BE2C (cell line): ENCODE measurements at places on chromosomes 12 and 14.

GRCh38 chr12:9721394-9722092 is 11.4 kb downstream of the CLECL1 start:
- no peak for DNase-seq

DNA sequence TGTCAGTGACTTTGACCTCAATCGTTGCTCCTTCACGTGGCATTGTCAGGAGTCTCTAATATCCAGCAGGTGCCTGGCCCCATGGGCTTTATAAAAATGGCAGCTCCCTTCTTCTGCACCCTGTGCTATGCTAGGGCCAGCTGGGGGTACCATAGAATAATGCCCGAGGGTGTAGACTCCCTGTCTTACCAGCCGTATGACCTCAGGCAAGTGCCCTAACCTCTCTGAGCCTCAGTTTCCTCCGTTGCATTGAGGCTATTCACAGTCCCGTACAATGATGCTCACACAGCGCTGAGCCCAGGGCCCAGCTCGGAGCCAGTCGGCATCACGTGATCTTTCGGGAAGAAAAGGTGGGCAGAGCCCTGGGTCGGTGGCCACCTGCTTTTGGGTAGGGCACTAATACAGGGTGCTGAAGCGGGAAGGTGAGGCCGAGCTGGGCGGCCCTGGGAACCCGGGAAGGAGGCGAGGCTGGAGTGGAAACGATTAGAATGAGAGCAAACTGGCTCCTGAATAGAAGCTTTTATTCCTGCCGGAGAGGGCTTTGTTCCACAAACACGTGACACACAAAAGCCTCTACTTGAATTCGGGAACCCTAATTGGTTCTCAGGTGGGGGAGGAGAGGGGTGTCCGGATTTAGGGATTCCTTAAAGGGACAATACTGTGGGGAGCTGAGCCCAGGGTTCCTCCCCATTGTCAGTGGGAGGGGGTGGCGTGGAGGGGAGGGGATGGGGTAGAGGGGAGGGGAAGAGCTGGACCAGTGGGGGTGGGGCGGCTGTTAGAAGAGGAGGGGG is 19.9 kb upstream of the MSI1 start:
- DNase-seq: no peak

DNA sequence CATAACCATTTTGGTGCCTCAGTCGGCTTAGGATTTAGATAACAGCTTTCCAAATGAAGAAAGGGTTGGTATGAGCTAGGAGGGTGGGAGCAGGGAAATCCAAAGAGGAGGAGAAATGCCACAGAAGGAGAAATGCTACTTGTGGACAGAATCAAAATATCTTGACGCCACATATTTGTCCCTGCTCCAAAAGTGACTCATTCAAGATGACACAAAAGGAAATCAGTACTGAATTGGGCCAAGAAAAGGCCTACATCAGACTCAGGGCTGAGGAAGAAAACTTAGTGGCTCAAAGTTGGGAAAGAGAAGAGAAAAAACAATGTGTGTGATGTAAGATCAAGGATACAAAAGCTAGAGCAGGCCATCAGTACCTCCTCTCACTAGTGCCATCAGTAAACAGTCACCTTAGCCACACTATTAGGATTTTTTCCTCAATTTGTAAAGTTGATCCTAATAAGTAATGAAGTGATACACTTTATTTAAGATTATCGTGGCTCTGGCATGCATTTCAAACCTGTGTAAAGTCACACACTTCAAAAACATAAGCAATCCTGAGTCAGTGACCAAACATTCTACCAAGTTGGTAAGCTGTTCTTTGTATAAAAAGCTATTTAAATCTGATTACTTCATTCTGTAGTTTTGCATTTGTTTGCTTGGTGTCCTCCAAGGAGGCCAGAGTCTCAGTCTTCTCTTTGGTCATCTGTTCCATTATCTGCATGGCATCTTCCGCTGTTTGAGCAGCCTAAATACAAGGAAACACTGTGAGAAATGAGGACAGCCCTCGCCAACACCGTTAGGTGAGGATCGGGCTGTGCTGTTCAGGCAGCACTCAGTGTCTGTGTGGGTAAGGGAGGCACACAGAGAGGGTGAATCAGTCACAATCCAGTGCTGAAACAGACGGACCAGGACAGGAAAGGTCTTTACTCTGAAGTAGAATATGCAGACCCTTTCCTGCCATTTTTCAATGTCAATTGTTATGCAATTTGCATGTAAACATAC is 52.6 kb upstream of the VPS33A start:
- DNase-seq: no peak

DNA sequence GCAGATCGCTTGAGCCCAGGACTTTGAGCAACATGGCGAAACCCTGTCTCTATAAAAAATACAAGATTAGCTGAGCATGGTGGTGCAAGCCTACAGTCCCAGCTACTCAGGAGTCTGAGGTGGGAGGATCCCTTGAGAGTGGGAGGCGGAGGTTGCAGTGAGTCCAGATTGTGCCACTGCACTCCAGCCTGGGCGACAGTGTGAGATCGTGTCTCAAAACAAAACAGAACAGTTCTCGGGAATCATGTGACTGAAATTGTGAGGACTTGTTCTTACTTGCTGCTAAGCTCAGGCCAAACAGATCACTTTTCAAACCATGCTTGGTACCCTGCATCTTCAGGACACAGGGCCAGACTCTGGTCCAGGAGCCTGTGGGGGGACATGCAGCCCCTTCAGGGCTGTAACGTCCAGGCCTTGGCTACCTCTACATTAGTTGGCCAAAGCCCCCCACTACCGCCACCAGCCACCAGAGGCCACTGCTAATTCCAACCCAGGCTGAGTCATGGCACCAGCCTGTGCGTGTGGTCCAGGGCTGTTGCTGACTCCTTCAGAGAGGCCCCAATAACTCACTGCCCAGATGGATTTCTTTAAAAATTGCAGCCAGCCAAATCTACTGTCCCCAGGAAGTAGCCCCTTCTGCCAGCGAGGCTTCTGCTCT is 33.4 kb upstream of the SYNDIG1L start:
- DNase-seq: peak; percentile 67
